ENCODE measurements at places on chromosomes 4 and X.

DNA sequence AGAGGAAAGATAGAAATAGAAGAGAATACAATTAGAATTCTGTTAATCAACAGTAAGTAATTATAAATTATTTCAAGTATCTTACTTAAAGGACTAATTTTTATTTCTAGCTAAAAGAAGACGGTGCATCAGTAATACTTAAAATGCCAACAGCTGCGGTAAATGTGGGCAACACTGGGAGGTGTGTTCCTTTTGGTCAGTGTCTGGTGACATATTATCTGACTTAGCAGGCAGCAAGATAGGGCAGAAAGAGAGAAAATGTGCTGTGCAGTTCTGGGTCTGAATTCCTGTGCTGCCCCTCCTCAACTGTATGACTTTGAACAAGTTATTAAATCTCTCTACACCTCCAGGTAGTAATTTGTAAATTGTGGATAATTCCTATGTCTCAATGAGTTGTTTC, 120.6 kb downstream of the ZNF827 start:
- DNase-seq, result no peak

DNA sequence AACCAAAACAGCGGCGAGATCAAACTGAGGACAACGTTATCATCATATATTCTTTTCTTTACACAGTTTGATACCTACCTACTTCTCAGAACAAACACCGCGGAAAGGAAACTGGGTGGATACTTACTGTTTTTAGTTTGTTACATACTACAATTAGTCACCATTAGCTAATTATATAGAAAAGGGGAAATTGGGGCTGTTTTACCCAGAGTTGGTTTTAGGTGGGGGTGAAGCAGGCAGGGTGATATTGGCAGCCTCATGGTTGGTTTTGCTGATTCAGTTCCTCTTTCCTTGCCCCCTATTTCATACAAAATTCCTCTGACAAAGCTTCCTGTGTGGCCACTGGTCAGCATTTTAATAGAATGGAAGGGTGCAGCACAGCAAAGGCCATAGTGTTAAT, 77.8 kb downstream of the SORBS2 start:
- no peak for DNase-seq

DNA sequence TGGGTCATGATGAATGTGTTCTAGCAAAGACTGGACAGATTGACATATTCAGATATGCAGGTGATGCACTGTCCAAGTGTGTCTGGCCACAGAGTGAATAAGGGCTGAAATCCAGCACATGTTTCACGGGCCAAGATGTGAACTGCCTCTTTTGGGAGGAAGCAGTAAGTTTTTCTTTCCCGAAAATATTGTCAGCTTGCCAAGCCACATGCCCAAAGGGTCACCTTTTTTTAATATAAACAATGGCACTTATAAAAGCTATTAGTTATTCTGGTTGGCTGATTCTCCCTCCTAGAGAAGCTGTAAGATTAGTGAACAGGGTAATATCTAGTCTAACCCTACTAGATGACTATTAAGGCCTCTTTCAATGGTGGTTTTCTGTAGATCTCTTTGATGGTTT, 1.5 kb upstream of the EDNRA start:
- no peak for DNase-seq

- no peak for DNase-seq
Observed at GRCh38 chr4:154707877-154708276, 35.9 kb upstream of the LRAT start.

DNA sequence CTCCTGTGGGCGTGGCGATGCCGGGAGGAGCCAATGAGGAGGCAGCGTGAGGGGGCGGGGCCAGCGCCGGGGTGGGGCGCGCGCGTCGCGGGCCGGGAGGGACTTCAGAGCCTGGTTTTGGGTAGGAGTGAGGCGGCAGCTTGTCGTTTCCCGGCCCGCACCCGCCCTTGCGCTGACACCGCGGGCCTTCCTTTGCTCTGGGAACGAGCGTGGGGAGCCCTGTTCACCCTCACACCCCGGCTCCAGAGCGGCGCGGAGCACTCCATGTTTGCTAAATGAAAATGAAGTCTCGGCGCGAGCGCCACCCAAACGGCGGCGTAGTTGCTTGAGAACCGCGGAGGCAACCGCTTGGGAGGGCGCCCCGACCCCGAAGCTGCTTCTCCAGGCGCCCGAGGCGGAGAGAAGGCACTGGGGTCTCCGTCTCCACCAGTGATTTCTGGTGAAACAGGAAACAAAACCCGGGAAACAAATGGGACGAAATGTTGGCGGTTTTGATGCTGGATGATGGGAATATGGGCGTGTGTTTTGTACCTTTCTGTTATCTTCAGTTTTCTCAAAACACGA, 497 bp upstream of the GRPEL1 start:
- DNase-seq, result no peak

- no peak for DNase-seq
Observed at GRCh38 chrX:24513416-24513815, 48.3 kb downstream of the PDK3 start.

- DNase-seq, result no peak
Observed at GRCh38 chr4:113457886-113458285, 303.7 kb downstream of the CAMK2D start.

GRCh38 chrX:84865113-84865512, 138.6 kb upstream of the APOOL start:
- no peak for DNase-seq

GRCh38 chrX:133776072-133776471, 209.3 kb downstream of the GPC3 start:
- DNase-seq, result no peak

Measured in dorsolateral prefrontal cortex (tissue), 122 donors.